ENCODE measurements at places on chromosomes 1 and 21.
A peak's percentile ranks its signal among the peaks of the same experiment; 100 is the strongest.

- no peak for DNase-seq
These were observed 4.4 kb downstream of the ATP5PB start for GRCh38 chr1:111453706-111454105.

DNA sequence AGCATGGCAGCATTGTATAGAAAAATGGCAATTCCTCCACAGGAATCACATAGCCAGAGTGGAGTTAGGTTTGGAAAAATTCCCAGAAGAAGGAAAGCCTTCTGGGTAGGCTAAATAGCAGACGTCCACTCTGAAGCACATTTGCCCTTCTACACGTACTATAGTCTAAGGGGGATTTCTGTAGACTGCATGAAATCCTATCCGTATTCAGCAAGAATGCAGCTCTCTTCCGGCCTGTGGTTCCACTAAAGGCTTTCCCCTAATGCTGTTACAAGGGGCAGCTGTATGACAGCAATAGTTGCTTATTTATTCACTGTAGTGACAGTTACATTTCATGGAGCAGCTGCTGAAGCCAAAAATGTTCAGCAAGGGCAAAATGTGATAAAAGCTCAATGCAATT lies 263.6 kb downstream of the RWDD3 start:
- no peak for DNase-seq

DNA sequence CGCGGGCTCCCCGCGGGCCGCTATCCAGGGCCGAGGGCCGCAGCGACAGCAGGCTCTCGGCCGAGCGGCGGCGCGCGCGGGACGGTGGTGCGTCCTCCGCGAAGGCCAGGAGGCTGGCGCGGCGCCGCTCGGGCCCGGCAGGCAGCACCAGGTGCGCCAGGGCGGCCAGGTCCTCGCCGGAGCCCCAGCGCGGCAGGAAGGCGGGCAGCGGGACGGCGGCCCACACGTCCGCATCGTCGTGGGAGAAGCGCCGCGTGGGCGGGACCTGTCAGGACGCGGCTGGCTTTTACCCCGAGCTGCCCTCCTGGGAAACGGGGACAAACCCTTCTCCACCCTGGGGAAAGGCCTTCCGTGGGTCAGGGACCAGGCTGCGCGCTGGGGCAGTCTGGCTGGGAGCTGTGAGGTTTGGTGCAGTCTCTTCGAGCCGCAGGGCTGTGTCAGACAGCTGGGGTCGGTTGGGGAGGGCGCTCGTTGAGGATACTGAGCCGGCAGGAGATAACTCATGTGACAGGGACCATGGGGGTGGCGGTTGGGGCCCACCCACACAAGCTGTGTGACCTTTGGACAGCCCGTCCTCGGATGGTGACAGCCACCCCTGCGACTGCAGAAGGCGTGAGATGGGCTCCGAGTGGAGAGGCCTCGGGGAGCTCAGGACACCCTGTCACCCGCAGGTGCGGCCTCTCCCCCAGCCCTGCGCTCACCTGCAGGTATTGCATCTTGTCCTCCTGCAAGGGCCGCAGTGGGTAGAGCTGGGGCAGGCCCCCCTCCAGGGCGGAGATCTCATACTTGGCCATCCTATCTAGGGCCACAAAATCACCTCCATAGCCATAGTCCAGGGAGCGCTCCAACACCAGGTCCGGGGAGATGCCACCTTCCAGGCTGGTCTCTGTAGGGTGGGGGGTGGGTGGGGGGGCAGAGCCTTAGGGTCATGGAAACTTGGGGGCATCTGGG lies 6.0 kb downstream of the HES3 start:
- DNase-seq: no peak

DNA sequence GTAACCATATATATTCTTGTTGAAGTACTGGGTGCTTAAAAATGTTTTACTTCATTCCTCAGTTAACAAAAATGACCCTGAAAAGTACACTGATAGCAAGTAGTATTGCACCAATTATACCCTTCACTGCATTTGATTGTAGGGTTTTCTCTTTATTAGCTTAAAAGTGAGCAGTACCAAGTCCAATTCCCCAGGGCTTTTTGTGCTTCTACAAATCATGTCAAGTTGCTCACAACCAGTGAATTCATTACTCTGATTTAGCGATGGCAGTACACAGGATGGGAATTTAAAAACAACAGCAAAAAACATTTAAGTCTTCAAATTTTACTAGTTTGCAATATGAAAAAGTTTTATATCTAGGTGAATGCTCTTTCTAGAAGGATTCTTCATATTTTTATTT lies 436.4 kb downstream of the PTBP2 start:
- DNase-seq: no peak

- no peak for DNase-seq
These were observed 18.5 kb downstream of the TP53BP2 start for GRCh38 chr1:223827193-223827663.

DNA sequence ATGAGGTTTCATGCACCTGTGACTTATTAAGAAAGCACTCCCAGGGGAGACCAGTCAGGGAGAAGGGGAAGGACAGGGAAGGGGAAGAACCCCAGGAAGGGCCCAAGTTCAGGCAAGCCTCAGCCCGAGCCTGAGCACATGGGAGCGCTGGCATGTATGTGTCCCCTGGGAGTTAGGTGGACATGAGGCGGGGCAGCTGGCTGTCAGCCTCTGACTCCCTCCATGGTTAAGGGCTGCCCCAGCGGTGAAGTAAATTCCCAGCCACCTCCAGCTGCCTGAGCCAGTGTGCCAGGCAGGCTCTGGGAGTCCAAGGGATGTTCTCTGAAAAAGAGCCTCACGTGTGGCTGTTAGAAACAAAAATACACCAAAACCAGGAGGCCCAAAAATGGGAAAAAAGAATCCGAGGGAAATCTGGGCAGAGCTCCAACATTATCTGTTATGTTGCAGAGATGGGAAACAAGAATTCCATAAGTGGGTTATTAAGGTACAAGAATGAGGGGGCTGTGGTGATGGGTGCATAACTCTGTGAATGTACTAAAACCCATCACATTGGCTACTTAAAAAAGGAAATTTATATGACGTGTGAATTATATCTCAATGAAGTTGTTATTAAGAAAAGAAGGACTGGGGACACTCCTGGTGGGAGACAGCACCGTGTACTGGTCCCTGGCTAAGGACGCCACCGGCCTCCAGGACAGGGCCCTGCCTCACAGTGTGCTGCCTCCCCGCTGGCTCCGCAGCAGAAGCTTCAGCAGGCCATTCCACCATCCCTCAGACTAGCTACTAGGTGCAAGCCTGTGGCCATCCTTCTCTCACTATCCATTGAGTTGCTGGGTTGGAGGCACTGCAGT lies 18.7 kb downstream of the DMRTB1 start:
- DNase-seq: peak; percentile 71

GRCh38 chr1:111733992-111734341 lies 5.2 kb downstream of the INKA2 start:
- no peak for DNase-seq

- DNase-seq: no peak
These were observed 212.6 kb upstream of the VAMP3 start for GRCh38 chr1:7558481-7558880.

DNA sequence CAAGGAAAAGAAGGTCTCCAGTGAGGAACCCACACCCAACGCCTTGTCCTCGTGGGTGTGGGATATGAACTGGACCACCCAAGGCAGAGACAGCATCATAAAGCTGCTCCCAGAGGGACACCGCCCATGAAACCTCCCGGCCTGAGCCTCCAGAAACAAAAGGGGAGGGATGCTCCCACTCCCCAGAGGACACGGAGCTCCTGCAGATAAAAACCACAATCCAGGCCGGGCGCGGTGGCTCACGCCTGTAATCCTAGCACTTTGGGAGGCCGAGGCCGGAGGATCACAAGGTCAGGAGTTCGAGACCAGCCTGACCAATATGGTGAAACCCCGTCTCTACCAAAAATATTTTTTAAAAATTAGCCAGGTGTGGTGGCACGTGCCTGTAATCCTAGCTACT lies 66.4 kb downstream of the CHD5 start:
- no peak for DNase-seq

DNA sequence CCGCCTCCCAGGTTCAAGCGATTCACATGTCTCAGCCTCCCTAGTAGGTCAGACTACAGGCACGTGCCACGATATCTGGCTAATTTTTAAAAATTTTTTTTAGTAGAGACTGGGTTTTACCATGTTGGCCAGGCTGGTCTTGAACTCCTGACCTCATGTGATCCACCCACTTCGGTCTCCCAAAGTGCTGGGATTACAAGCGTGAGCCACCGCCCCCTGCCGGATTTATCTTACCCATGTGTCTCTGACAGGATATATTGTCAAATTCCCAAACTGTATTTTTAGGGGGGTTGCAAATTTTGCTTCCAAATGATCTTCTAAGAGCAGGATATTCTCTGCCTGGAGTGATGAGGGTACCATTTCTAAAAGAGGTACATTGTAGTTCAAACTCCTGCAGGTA lies 74.3 kb downstream of the KIF26B start:
- DNase-seq: no peak

GRCh38 chr21:38266732-38267131 lies 9.9 kb downstream of the KCNJ15 start:
- DNase-seq: no peak

DNA sequence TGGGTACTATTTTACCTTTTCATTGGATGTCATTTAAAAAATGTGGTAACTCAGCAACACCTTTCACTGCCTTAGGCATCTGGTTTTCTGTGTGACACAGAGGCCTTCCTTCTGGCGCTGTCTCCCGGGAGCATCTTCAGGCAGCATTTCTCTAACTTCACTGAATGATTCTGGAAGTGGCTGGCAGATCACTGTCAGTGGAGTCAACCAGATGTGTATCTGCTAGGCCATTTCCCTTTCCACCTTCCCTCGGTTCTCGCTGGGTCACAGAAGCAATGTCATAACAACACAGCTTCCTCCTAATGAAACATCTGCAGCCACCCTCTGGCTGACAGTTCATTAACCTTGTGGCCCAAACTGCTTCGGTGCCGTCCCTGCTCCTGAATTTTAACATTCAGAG lies 137.8 kb downstream of the KIF26B start:
- DNase-seq: no peak

DNA sequence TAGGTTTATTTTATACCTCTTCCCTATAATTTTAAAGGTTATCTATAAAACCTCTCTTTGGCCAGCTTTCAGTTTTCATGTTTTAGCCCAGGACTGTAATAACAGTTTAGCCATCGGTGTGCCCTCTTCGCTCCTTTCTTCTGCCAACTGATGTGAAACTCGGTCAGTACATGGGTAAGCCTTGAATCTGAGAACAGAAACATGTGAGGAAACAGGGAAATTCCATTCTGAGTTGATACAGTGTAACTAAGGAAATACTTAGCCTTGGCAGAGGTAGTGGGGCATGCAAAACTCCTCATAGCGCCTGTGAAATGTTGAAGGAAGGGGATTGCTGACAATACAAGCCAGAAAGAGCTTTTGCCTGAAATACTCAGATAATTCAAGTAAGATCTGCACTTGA lies 465.2 kb downstream of the NCAM2 start:
- DNase-seq: no peak

- DNase-seq: no peak
These were observed 271.5 kb upstream of the TMEM51 start for GRCh38 chr1:14881775-14882672.

DNA sequence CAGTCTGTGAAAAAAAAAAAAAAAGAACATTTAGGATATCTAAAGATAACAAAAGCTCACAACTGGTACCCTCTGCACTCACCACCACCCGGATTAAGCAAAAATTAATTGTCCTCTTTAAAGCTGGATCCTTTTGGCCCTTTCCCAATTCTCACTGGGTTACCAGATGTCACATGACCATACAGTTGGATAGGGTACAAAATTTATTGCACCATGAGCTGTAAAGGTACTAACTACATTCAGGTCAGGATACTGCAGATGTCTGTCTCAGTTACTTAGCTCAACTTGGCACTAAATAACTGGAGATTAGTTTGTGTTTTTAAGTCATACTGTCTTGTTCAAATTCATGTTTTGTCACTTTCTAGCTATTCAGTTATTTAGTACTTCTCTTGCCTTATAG lies 96.3 kb downstream of the GPATCH2 start:
- DNase-seq: peak; percentile 19

GRCh38 chr1:4685523-4685865 lies 31.1 kb downstream of the AJAP1 start:
- no peak for DNase-seq

Data from NCI-H446 (cell line).